ENCODE measurements at places on chromosomes 3 and 15.

GRCh38 chr15:22888120-22888859 is 49.8 kb downstream of the NIPA2 start:
- DNase-seq, result no peak

- DNase-seq, result no peak
Observed at GRCh38 chr3:181629029-181629428, 82.7 kb upstream of the SOX2 start.

DNA sequence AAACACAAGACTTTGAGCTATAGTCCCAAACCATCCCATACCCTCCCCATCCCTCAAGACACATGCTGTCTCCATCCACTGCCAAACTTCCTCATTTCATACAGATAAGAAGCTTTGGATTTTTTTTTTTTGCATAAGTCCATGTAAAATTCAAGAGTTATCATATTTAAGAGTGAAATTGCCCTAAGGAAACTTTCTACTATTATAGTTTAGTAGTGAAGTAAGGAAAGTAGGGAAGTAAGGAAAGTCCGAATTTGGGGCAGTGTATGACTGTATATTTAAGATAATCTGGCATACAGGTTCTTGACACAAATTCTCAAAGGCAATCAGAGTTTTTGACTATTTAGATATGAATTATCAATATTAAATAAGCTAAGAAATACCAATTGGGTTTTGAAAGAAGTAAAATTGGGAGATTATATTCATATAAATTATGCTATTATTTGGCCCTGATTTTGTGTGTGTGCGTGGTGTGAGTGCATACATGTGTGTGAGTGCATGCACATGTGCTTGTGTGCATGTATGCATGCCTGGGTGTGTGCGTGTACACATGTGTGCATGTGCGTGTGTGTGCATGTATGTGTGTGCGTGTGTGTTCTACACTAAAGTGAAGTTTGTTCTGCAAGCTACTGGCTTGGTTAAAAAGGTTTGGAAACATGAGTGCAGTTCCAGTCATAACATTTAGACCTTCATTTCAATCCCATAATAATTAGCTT is 83.6 kb upstream of the MBNL1 start:
- DNase-seq, result no peak

DNA sequence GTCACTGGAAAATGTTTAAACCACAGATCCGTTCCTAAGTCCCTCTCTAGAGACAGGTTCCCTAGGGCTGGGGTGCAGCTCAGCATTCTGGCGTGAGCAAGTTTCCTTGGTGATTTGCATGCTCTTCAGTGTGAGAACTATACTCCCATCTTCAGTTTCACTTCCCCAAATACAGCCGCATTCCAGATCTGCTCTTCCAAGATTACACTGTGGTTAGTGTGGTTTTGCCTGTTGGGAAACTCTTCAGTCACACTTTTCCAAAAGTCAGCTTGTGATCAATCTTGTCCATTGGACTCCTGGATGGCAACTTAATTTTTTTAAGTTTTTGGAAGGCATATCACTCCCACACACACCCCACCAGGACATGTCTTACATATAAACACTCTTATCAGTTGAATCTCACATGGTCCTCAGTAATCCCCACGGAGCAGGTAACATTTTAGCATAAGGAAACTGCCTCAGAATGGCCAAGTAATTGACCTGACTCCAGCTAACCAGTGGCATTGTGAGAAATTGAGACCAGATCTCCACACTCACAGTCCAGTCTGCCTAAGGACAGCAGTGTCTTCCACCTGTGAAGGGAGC is 33.5 kb upstream of the PTPN23 start:
- DNase-seq, result no peak

DNA sequence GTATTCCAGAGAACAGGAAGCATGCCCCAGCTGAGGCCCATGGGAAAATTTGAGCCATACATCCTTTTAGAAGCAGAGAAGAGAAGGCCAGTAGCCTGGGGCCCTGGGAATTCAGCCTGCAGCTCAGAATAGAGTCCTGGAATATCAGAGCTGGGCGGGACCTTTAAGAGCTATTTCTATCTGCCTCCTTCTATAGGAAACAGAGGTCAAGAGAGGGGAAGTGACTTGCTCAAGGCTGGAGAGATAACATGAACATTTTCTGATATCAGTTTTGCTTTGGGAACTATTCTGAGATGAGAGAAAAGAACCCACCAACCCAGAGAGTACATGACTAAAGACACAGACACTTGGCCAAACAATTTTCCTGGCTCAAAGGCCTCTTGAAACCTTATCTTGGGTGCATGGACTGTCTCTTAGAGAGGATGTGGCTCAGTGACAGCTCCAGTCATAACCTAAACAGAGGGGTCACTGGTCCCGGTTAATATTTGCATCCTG is 26.0 kb downstream of the MASP1 start:
- DNase-seq, result no peak

DNA sequence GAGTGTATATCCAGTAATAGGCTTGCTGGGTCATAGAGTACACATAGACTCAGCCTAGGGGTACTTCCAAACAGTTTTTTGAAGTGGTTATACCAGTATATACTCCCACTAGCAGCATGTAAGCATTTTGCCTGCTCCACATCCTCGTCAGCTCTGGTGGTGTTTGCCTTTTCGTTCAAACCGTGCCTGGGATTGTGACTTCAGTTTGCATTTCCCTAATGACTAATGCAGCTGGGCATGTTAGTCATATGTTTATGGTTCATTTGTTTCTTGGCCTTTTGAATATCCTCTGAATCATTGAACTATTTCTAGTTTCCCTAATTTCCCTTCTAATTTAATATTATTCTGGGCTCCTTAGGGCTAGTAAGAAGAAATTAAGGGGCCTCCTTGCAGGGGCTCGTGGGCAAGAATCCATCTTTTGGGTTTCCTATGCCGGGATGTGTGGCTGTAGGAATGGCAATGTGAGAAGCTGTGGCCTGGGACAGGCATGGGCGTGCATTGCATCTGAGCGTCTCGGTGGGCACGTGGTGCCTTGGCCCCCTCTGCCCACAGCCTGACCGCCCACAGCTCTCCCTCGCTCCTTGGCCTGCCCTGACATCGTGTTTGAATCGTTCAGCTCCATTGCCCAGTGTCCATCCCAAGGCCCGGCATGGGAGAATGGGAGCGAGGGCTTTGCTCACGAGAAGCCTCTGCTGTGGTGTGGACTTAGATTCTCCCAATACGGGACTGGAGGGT is 26.4 kb downstream of the FAH start:
- no peak for DNase-seq

DNA sequence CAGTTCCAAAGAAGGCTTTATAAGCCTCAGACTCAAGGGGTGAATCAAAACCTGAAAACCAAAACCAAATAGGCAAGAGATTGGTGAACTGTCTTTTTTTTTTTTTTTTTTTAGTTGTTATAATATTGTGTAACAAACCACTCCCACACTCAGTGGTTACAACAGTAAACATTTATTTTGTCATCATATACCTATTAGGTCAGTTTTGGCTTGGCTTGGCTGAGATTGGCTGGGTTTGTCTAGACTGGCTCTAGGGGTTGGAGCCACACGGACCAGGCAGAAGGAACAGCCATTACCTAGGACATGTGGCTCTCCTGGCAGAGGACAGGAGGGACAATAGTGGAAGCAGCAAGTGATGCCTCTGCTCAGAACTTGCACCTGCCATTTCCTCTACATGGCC is 26.4 kb upstream of the RYR3 start:
- DNase-seq, result no peak

DNA sequence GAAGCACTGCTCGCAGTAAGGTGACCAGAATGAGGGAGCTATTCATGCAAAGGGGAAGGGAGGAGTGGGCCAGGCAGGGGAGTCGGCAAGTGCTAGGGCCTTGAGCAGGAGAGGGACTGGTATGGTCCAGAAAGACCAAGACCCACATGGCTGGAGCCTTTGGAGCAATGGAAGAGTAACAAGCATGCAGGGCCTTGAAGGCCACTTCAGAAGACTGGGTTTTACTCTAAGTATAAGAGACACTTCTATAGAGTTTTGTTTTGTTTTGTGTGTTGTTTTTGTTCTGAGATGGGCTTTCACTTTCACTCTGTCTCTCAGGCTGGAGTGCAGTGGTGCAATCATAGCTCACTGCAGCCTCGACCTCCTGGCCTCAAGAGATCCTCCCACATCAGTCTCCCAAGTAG is 42.0 kb downstream of the BFSP2 start:
- DNase-seq, result peak; percentile 56

GRCh38 chr3:83946554-83946953 is 1012.2 kb upstream of the CADM2 start:
- DNase-seq, result no peak

DNA sequence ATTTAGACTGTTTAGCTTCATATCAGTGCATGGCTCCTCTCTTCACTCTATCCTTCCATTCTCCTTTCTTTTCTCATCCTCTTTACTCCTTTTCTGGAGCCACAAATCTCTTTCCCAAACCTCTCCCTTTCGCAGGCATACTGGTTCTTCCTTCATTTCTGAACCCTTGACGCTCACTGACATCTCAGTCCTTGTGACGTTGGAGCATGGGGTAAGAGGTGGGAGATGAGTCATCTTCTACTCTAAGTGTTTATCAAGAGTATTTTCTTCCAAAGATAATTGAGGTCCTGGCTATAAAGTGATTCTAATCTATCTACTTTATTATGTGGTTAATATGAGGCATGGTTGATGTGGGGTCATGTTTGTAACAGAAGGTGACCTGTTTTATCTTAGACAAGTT is 414.2 kb downstream of the AGBL1 start:
- DNase-seq, result no peak

DNA sequence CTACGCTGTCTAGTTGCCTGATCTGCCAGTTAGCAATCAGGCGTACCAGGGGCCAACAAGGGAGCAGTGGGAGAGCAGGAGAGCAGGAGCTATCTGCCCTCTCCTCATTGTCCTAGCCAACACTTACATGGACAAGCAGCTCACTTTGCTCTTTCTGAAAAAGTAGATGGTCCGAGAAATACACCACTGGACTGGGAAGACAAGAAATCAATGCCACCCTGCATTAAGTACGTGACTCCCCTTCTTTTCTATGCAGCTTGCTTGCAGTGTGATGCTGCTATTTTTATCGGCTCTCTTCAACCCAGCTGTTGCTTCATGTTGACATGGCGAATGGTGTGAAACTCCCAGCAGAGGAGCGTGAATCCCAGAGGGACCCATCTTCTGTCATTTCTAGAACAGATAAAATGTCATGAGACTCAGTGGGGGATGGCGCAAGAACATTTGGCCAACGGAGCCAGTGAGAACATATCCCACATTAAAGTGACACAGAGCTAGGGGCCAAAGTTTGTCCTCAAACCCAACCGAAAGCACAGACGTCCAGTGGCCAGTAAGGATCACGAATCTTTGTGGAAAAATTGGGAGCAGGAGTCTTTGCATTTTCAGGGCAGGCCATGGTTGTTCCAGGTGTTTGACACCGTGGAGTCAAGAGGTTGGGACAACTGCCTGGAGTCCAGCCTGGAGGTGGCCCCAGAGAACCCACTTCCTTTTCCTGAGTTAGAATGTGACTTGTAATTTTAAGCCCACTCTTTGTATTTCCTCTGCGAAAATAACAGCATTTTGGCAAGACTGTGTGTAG is 53.7 kb upstream of the MEF2A start:
- no peak for DNase-seq

GRCh38 chr3:81952141-81952540 is 190.7 kb upstream of the GBE1 start:
- DNase-seq, result no peak

GRCh38 chr3:195012100-195012499 is 258.9 kb downstream of the XXYLT1 start:
- DNase-seq, result no peak

- DNase-seq, result peak; percentile 58
Observed at GRCh38 chr15:85329561-85330422, 50.6 kb upstream of the AKAP13 start.

- no peak for DNase-seq
Observed at GRCh38 chr15:71312731-71313460, 197.6 kb downstream of the THSD4 start.

GRCh38 chr15:57375827-57376695 is at the start of gene CGNL1:
CGNL1 (plus strand) TSS chr15:57376505; CDS start chr15:57438000, 61,495 bp downstream.
- DNase-seq, result no peak

DNA sequence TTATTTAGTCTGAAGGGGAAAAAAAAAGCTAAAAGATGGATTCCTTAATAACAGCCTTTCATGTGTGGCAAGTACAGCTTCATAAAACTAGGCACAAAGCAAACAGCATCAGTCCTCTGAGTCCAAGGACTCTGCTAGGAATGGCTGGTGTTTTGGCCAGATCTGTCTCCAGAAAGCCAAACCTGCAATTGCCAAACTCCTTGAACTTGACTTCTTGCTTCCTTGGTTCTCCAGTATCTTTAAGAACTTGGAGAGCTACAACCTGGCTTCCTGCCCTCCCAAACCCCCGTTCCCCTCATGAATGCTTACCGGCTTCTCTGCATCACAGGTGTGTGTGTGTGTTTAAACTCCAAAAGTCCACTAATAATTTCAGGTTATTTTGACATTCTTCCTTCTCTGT is 1.6 kb upstream of the PLOD2 start:
- no peak for DNase-seq

DNA sequence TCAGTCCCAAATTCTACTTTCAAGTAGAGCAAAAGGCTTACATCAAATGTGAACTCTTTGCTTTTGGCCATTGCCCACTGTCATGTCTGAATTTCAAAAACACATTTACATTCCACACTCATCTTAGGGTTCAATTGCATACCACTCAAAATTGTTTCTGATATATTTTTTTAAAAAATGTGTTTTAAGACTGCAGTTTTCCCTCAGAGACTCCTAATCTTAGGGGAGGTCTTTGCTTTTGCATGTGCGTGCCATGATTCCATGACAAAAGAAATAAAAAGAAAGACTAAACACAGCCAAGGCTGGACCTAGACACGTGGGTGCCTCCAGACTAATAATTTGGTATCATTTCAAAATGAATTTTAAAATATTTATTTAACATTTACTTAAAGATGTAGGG is 396.8 kb upstream of the RASGRP1 start:
- DNase-seq, result no peak

GRCh38 chr3:56974247-56974930 is 86.1 kb upstream of the SPATA12 start:
- no peak for DNase-seq

DNA sequence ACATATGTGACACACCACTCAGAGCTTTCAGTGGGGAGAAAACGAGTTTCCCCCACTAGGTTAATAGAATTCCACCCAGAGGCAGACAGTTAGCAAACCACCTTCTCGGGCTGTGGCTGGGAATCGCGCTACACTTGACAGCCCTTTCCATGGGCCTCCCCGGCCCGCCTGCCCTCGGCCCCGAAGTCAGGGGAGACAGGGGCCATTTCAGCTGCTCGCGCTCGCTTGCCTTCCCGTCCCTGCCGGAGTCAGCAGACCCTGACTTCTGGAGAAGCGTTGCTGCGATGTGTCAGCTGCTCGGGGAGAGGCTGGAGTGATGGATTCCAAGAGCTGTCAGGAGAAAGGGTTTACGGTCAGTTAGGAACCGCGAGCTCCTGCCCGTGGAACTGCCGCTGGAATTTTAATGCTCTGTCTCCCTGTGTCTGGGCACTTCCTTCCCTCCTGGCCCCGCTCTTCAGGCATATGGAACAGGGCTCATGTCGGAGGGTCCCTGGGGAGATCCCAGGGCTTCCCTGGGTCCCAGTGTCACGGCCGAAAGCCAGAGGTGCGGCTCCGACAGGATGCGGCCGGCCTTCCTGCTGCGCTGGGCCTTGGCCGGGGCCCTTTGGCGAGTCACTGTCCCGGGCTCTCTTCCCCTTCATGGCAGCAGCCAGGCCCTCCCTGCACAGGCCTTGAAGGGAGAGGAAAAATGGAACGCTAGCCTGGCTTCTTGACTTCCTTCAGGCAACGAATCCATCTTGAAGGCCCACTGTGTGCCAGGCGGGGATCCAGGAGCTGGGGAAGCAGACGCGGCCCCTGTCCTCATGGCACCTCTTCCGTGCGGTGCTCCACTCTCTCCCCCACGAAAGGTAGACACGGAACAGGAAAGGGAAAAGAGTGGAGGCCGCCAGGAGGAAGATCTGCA is 38.4 kb upstream of the VPS8 start:
- no peak for DNase-seq

- DNase-seq, result no peak
Observed at GRCh38 chr15:64779630-64780029, 4.2 kb upstream of the RBPMS2 start.

Measured in activated CD4-positive, alpha-beta T cell treated with anti-CD3 and anti-CD28 coated beads, Interleukin-2, Interleukin-4, amounts not matched to agents 100 ng/mL and 50 ng/mL, durations not matched to agents 16 hours and 8 hours (primary cell).